Activated CD8-positive, alpha-beta memory T cell treated with anti-CD3 and anti-CD28 coated beads for 36 hours (primary cell): ENCODE measurements at places on chromosomes 3 and 15. TPM values are rescaled to one million over a fixed set of nuclear protein-coding genes. Genes with fewer than 3 reads are reported as not detected.

CYP1A2 gene
- not detected for total RNA-seq

TSEN2 gene
- total RNA-seq, result 32.9 TPM

GOLGA6L4 gene
- 1.1 TPM for total RNA-seq

ROPN1 gene
- not detected for total RNA-seq

MKRN2 gene
- 25.4 TPM for total RNA-seq

SYNPR gene
- not detected for total RNA-seq

GASK1A gene
- not detected for total RNA-seq

ITIH1 gene
- not detected for total RNA-seq

TGM5 gene
- not detected for total RNA-seq

PRR20G gene
- total RNA-seq, result not detected

CYB561D2 gene
- 28.2 TPM for total RNA-seq

MEX3B gene
- total RNA-seq, result 0.52 TPM

GOLGA8R gene
- 0.34 TPM for total RNA-seq

ROPN1B gene
- total RNA-seq, result not detected

CFAP91 gene
- total RNA-seq, result 0.32 TPM

BBX gene
- total RNA-seq, result 42.9 TPM

CCR3 gene
- not detected for total RNA-seq

LSG1 gene
- 56.2 TPM for total RNA-seq

RTP4 gene
- 1.9 TPM for total RNA-seq

MYO5A gene
- total RNA-seq, result 28.6 TPM

NPAP1 gene
- not detected for total RNA-seq

GALNT15 gene
- not detected for total RNA-seq

CHCHD6 gene
- 16.9 TPM for total RNA-seq

CHDH gene
- 0.23 TPM for total RNA-seq

TGM4 gene
- total RNA-seq, result not detected

CEMIP gene
- not detected for total RNA-seq

CLRN1 gene
- total RNA-seq, result not detected

KBTBD13 gene
- not detected for total RNA-seq

SLC2A2 gene
- not detected for total RNA-seq

OXNAD1 gene
- total RNA-seq, result 31.8 TPM
